ENCODE measurements at places on chromosomes 12 and 14. TPM values are rescaled to one million over a fixed set of nuclear protein-coding genes. Genes with fewer than 3 reads are reported as not detected.

The TMEM30B gene
- total RNA-seq = 28.1 TPM

The HAL gene
- total RNA-seq = 0.46 TPM

The DTX3 gene
- 83.0 TPM for total RNA-seq

The EID3 gene
- total RNA-seq = 2.9 TPM

The KRT78 gene
- total RNA-seq = not detected

The SLCO1B1 gene
- 0.17 TPM for total RNA-seq

The PAPLN gene
- total RNA-seq = 2.0 TPM

The SLC22A17 gene
- total RNA-seq = 26.2 TPM

The SMAGP gene
- 9.1 TPM for total RNA-seq

The SMCO2 gene
- 1.6 TPM for total RNA-seq

The HOXC6 gene
- 0.27 TPM for total RNA-seq
